ENCODE measurements at places on chromosomes 12 and 14.
A peak's percentile ranks its signal among the peaks of the same experiment; 100 is the strongest.

- DNase-seq = no peak
Observed at GRCh38 chr12:46131732-46132469, 136.9 kb downstream of the SLC38A1 start.

DNA sequence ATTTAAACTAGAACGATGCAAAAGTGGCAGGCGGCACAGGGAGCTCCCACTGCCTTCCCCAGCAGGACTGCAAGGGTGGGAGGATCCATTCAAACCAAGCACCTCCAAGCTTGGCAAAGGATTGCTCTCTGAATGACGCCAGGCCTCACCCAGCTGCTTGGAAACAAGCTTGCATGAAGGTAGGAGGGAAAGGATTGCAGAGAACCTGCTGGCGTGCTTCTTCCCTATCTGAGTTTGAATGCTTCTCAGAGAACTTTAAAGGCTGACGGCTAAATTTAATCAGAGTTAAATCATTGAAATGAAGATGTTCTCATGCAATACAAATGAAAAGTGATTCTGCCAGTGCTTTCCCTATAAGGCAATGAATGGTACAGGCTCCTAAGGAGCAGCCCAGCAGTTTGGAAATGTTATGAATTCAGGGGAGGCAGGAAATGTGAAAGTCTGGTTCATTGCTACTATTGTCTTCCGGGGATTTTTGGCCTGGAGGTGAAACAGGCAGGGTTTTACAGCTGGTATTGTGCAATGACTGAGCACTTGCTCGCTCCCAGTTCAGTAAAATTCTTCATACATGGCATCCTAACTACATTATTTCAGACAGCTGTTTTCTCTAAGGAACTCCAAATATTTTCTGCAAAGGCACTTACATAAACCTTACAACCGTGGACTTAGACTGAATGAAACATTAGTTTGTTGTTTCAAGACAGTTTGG lies 31.9 kb upstream of the DUSP6 start:
- peak; percentile 76 for DNase-seq

DNA sequence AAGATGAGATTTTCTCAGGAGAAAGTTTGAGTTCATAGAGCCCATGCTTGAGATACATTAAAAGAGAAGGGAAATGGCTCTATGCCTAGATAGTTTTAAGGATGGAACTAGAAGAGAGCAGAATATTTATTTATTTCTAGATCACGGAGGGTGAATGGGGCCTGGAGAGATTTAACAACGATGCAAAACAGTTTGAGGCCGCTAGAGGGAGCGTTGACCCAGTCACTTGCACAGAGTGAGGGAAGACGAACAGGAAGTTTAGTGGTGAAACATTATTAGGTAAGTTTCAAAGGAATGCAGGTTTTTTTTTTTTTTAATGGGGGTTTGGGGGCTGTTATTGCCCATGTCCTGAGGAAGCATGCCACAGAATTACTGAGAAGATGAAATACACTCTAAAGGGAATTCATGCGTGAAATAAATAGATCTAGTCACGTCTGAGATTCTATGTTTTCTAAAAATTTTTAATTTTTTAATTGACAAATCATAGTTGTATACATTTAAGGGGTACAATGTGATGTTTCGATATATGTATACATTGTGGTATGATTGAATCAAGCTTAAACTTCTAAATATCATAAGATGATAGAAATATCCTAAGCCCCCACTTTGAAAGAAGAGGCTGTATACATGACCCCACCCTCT lies 14.8 kb upstream of the PPP1R1A start:
- peak; percentile 84 for DNase-seq

DNA sequence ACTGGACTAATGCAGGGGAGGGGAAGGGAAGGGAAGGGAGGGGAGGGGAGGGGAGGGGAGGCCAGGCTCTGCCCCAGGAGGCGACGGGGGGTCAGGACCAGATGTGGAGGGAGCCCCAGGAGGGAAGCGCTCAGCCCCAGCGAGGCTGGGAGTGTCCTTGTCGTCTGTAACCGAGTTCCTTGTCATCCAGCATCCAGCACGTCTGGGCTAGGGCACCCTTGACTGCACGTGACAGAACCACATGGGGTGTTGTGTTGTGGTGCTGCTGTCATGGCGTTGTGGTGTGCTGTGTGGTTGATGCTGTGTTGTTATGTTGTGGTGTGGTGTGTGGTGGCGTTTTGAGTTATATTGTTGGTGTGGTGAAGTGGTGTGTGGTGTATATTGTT lies 28.4 kb upstream of the SFSWAP start:
- DNase-seq = no peak

GRCh38 chr12:107642240-107642639 lies 43.4 kb upstream of the PWP1 start:
- no peak for DNase-seq

DNA sequence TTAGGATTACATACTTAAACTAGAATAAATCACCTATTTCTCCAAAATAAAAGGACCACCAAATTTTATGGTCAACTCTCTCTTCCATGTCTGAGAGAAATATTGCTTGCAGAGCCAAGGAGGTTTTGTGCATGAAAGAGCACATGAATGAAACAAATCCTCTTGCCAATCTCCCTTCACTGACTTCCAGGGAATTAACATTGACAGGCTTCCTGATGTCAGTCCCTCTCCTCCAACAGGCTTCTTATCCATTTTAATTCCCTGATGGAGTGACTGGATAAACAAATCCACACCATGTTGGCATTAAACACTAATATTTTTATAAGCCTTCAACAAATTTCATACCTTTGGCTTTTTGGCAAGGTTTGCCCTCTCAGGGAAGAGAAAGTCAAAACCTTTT lies 45.3 kb upstream of the CNTN1 start:
- no peak for DNase-seq

DNA sequence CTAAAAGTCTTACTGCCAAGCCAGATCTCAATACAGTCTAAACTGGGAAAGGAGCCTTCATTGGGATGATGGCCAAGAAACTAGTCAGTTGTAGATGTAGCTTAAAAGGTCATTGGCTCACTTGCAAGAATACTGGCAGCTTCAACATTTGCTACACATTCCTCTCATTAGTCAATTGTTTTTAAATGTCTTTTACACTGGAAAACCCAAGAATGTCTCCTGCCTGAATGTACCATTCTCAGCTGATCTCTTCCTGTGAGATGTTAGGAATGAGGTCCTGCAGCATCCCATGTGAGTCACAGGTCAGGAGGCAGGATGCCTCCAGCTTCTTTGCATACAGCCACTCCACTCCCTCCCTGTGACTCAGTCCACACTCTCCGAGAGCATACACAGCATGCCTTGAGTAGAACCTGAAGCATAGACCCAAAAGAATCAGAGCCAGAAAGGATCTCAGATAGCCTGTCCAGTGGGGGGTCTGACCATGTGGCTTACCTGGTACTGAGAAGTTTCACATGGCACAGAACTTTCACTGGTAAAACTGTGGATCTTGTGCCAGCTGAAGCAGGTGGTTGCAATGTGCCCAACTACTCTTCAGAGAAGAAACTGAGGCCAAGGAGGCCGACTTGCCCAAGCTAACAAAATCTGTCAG lies 56.0 kb upstream of the HECTD1 start:
- peak; percentile 11 for DNase-seq

DNA sequence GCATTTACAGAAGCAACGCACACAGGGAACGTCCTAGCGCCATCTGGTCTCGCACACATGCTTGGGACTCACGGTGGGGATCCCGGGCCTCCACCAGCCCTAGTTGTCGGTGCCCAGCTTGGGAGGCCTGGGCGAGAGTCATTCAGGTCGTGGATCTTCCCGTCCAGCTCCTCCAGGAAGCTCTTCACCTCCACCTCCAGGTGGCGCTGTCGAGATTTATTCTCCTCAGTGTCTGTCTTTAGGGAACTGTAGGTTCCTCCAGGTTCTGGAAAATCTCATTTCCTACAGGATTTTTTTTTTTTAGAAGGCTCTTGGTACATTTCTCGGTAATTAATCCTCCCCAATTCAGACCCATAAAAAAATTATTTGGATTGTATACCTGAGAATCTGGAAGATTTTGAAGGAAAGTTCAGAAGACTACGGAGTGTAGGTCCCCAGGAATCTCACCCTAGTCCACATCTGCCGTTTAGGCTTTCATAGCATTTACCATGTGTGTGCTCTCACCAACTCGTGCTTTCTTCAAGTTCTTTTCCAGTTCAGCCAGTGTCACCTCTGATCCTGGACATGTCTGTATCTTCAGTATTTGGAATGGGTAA lies 910.0 kb downstream of the TMEM121 start:
- DNase-seq = peak; percentile 45

DNA sequence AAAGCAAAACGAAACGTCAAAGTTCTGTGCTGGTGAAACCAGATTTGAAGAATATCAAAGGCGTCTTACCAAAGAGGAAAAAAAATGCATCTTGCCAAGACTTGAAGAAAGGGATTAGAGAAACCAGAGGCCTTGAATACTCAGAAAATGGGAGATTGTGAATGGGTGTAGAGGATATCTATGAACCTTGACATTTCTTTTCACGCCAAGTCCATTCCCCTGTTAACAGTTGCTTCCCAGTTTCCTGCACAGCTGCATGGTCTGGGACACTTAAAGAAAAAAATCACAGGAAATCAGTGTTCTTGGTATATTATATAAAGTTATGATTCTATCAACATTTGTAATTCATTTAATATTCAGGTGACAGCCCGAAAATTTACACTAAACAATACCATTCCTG lies 1.4 kb upstream of the GTF2A1 start:
- DNase-seq = no peak

DNA sequence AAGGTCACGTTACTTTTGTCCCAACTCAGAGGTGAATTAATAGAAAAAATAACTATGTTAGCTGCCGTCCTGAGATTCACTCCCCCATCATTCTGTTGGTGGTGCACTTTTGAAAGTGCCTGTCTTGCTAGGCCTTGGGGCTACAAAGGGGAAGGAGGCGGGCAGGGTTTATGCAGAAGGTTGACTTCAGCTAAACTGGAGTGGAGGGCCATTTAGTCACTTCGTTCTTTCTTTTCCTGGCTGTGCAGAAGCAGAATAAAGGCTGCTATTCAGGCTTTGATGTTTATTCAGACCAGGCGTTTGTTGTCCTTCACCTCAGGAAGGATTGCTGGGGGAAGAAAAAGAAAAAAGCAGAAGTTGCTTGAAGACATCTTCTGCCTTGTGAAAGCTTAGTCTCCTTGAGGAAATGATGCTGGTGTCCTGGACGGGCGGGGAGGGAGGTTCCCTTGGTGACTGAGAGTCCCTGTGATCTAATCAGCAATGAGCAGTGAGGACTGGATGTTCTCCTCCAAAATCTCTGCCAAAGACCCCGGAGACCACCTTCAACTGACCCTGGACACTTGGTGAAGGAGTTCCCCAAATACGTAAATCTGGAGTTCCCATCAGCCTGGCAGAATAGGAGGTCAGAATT lies 4.0 kb downstream of the GLT1D1 start:
- peak; percentile 9 for DNase-seq

DNA sequence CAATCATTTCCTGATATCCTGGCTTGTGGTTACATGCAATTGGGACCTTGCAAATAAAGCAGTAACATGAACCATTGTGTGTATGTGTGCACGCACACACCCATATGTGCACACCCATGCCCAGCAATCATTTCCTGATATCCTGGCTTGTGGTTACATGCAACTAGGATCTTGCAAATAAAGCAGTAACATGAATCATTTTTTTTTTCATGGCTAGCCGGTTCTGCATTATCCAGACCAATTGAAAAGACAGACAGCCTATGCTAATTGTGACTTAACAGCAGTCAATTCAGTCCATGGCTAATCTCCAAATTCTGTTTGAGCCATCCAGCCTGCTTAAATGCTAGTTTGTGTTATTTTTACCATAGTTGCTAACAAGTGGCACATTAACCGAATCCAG lies 134.3 kb downstream of the TTC7B start:
- DNase-seq = no peak

DNA sequence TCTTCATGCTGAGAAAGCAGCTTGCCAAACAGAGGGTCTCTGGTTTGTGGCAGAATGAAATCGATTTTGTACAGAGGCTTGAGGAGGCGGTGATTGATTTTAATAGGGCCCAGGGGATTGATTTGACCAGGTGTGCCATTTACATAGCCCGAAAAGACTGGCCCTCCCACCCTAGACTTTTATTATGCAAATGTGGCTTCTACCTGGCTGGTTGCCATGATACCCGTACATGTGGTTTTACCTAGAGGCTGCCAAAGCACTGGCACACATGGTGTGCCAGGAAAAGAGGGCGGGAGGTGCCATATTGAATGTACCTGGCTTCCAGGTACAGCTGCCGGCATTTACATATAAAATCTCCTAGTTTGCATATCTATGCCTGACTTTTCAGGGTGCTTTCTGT lies 18.0 kb upstream of the GUCY2C start:
- no peak for DNase-seq

- no peak for DNase-seq
Observed at GRCh38 chr12:7758766-7759140, 6.3 kb upstream of the NANOGNB start.

- DNase-seq = no peak
Observed at GRCh38 chr14:92439537-92440344, 73.8 kb upstream of the RIN3 start.

DNA sequence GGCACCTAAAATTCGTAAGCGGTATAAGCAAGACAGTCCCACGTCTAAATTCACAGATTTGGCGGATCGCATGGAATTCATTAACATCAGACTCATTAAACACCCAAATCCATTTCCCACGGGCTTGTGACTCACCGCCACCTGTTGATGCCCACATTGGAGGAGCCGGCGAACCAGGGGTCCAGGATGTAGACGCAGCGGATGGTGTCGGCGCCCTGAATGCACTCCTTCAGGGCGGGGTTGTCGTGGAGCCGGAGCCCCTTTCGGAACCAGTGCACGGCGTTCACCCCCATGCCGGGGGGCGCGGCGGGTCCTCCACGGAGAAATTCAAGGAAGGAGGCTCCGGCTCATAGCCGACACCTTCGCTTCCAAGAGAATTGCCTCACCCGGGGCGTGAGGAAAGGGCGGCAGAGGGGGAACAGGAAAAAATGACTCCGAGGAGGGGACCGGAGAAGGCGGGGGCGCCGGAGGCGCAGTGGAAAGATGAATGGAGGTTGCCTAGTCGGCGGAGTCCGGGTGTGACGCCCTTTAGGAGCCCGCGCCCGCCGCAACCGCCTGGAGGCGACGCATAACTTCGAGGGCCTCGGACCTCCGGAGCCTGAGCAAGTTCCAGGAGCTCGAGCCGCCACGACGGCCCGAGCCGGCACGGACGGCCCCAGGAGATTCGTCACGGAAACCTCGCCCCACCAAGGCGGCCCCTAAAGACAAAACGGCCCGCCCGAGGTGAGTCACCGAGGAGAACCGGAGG lies 506 bp downstream of the CRY1 start:
- peak; percentile 43 for DNase-seq

GRCh38 chr12:132147423-132148367 lies 3.4 kb downstream of the NOC4L start:
- no peak for DNase-seq

DNA sequence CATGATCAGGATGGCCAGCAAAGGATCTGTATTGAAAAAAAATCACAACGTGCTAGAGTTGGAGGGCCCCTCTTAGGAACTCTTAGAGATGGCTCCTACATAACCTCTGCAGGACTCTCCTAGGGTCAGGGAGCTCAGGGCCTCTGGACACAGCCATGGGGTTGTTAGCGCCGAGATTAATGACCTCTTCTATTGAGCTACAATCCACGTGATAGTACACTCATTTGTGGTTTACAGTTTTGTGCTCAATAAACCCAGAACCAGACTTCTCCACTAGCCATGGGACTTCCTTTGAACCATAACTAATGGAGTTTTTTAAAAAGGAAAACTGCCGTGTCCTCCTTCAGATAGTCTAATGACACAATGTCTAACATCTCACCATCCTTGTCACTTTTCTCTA lies 29.6 kb upstream of the HDAC7 start:
- DNase-seq = no peak

All from Ammon's horn (tissue), 1 donor.